WERI-Rb-1 (cell line): ENCODE measurements at places on chromosomes 16 and 17.

DNA sequence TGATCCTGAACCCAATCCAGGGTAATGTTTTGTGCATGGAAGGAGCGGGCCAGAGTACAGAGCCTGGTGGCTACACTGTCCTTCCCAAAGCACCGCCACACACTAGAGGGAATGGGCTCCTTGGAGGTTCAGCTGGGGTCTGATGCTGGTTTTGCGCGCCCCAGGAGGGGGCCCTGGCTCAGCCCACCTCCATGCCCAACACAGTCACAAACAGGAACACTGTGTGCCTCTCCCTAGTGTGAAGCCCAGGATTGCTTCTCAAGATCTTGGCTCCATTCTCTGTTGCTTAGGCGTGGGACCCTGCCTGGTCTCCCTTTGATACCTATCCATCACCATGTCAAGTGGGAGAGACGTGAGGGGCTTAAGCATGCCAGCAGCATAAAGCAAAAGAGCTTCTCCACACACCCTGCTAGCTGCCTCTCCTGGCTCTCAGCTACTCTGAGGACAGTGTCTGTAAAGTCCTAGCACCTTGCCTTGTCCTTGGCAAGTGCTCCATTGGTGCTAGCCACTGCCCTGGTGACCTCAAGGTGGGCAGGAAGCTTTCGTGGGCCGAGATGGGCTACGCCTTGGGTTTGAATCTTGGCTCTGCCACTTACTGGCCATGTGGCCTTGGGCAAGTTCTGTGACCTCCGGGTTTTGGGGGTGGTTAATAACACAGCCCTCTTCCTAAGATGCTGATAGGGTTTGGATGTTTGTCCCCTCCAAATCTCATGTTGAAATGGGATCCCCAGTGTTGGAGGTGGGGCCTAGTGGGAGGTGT, 122.2 kb downstream of the C16orf78 start:
- no peak for DNase-seq

- no peak for DNase-seq
Observed at GRCh38 chr17:50330151-50330775, 15.7 kb upstream of the XYLT2 start.

GRCh38 chr16:11164482-11165270, 91.3 kb downstream of the SOCS1 start:
- DNase-seq: no peak

DNA sequence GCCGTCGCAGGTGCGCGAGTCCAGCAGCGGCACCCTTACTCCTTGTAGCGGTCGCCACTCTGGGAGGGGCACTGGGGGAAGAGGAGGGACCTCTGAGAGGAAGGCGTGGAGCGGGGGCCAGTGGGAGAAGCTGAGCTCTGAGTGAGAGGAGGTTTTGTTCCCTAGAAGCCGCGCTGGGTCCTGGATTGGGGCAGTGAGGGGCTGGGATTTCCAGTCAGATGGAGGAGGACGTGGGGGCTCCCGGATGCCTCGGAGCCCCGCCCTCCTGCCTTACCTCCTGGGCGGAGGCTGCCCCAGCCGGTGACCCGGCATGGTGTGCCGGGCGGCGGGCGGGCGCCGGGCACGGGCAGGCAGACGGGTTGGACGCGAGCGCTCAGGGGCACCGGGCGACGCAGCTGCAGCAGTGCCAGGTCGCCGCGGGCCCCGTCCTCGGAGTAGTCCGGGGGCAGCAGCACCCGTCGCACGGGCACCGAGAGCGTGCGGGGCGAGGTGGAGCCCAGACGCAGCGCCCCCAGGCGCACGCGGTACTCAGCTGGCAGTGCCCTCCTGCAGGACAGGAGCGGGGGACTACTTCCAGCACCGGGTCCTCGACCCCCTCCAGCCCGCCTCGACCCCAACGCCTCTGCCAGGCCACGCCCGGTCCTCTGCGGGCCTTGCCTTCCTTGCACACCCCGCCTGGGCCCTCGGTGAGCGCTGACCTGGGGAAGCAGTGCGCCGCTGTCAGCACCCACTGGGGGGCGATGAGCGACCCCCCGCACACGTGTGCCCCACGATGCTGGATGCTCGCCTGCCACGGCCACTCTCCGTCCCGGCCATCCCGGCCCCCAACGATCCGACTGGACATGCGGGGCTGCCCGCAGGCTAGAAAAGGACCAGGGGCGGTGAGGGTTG, 2.0 kb downstream of the PRSS33 start:
- DNase-seq: peak; percentile 14

DNA sequence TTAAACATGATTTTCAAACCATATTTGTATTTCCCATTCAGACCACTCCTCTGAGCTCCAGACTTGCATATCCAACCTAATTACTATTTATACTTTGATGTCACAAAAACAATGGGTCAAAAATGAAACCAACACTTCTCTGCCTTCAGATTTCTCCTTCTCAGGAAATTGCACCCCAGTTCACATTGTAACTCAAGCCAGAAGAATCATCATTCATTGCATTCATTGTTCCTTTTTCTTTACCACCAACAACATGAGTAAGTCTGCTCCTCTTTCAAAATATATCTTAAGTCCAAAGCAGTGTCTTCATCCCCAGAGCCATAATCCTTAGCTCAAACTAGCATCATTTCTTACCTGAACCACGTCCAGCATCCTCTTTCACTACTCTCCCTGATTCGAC, 2.6 kb upstream of the AKAP1 start:
- DNase-seq: no peak

DNA sequence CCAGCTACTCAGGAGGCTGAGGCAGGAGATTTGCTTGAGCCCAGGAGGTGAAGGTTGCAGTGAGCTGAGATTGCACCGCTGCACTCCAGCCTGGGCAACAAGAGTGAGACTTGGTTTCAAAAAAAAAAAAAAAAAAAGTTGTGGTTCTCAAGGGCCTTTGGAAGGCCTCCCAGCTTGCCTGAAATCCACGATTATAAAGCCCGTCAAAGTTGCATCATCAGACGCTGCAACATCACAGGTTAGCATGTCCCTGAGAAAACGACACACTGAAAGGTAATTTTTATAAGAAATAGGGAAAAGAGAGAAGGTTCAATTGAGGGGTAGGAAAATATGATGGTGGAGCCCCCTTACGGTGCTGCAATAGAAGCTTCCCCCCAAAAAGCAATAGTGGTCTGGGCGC, 4.6 kb upstream of the LYZL6 start:
- DNase-seq: no peak

- no peak for DNase-seq
Observed at GRCh38 chr16:1014221-1014620, 32.7 kb downstream of the SOX8 start.

DNA sequence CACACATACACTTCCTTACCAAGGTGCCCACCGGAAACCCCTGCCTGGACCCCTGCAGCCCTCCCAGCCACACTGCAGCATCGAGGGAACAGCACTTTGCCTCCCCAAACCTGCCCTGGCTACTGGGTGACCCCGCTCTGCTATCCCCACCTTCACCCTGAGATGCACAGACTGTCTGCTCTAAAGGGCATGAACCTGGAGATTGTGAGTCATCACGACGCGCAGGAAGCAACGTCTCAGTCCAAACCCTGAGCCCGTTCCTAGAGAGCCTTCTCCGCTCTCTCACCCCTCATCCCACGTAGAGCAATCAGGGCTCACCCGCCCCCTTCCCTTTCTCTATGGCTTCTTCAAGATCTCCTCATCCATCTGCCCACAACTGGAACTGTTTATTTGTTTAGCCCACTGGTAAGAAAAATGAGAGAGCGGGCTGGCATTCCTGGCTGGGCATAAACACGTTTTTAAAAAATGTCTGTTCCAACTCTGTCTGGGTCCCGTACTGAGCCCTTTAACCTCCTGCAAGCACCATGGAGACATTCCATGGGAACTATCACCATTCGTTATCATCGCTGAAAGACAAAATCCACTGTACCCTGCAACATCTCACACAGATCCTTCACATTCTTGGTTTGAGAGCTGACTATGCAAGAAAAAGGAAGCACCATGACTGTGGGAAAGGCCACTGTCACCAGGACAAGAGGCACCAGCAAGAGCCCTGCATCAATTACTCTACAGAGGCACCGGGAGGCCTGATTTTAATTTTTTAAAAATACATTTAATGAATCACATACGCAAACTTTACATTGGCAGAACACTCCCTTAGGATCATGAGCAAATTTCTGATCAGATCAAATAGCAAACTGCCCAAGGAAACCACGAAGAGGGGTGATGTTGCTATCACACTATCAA, 28.2 kb downstream of the ZFHX3 start:
- DNase-seq: no peak

- DNase-seq: no peak
Observed at GRCh38 chr16:63695347-63695746, 1426.5 kb downstream of the CDH11 start.
